ENCODE measurements at places on chromosomes 13 and 19.

DNA sequence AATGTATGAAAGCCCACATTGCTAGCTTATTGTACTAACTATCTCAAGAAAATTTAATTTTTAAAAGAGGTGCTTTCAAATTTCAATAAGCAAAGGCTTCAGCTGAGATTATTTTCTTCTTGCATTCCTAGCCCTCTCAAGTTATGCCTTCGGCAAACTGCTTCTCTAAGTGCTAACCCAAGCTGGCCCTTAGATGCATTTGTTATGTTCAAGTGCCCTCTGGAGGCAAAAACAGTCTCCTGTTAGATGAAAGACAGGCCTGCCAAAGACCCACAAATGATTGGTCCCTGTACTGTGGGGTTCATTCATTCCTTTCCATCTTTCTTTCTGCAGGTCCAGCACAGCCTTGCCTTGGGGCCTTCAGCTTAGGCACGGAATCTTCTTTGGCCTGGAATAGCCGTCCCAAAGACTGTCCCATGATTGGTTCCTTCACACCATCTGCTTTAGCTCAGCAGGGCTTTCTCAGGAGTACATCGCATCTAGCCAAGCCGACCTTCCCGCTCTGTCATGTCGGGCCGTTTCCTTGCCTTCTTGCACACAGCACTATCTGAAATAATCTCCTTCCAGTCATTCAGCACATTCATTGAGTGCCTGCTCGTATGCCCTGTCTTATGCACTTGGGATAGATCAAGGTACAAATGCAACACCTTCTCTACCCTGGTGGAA, 26.4 kb upstream of the TPTE2 start:
- DNase-seq, result no peak

- no peak for DNase-seq
Observed at GRCh38 chr13:103099722-103100293, 33.6 kb upstream of the SLC10A2 start.

- DNase-seq, result peak; percentile 48
Observed at GRCh38 chr13:46552889-46553520, at the start of gene LRCH1. TSS of gene LRCH1 (plus strand) at chr13:46553170. CDS start at chr13:46553397, 227 bp downstream.

- no peak for DNase-seq
Observed at GRCh38 chr19:43332058-43332922, 21.2 kb upstream of the CD177 start.

- DNase-seq, result no peak
Observed at GRCh38 chr13:109593230-109593629, 193.2 kb downstream of the IRS2 start.
